Brain microvascular endothelial cell (primary cell): ENCODE measurements at places on chromosomes 3 and 15.

DNA sequence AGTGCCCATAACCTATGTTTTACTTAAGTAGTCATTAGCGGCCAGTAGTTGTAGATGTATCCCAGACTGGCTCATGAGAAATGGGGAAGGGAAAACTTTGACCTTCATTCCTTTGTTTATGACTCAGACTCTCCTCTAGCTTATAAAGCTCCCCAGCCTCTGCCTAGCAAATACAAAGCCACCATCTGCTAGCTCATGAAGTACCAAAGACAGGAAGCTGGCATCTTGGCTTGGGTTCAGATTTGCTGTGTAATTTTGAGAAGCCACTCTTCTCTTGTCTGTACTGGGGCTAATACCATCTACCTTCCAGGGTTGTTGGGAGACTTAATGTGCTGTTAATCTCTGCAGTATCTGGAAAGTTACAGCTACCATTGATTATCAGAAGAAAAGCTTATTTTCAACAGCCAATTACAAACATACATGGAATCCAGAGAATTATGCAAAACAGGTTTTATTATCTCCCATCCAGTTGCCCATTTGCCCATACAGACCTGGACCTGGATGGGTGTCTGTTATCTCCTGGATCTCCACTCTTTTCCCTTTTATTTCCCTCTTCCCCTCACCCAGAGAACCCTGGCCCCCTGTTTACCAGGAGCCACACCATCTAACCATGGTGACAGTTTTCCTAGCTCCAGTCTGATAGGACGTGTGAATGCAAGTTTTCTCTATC lies 153.8 kb downstream of the SEMA6D start:
- peak; percentile 72 for DNase-seq

DNA sequence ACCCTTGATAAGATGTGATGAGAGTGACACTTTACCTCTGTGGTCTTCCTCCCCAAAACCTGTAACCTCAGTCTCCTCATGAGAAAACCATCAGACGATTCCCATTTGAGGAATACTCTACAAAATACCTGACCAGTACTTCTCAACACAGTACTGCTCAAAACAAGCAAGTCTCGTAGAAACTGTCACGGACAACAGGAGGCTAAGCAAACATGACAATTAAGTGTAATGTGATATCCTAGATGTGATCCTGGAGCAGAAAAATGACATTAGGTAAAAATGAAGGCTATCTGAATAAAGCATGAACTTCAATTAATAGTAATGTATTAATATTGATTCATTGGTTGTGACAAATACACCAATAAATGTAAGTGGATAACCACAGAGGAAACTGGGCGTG lies 113.6 kb downstream of the CACNA2D3 start:
- DNase-seq: no peak

- no peak for DNase-seq
Observed at GRCh38 chr3:62940771-62941563, 65.8 kb upstream of the CADPS start.

DNA sequence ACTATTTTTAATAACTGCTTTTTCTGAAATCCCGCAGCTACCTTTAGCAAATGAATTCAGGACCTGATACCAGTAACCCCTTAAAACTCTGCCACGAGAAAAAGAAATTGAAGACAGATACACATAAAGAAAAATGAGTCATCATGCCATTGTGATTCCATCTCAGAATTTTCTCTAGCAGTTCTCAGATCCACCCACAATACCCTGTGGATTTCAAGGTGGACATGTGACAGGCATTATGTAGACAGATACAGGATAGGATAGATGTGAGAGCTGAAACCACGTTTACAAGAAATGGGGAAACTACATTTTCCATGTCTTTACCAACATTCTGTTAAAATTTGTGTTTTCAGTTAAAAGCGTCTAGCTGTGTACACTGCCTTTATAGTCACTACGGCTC lies 291.9 kb upstream of the NR2F2 start:
- no peak for DNase-seq

DNA sequence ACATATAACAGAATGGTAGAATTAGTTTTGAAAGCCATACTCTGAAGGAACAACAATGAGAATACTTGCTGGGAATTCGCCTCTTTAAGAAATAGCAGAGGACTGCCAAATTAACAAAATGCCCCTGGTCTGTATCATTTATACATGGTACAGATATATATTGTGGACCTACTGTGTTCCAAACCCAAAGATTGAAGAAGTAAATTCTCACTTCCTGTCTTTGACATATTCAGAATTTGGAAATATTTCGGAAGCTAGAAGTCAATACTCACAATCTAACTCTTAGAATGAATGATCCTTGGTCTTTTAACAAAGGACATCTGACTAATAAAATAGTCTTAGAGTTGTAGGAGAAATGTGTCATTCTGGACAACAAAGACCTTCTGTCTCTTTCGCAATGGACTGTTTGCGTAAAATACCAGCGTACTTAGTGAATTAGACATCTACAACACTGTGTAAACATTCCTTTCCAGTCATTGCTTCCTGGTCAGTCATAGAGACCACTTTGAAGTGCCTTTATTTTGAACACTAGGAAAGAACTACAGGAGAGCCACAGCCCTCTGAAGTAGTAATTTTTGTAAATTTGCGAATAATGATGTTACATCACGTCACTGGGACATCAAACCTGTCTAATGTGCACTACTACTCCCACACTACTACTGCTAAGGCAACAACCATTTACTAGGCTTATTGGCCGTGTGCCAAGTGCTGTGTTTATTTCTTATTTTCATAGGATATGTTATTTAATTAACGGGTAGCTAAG lies 68.0 kb downstream of the CHL1 start:
- DNase-seq: no peak

- DNase-seq: no peak
Observed at GRCh38 chr15:70227147-70227546, 129.4 kb upstream of the TLE3 start.

DNA sequence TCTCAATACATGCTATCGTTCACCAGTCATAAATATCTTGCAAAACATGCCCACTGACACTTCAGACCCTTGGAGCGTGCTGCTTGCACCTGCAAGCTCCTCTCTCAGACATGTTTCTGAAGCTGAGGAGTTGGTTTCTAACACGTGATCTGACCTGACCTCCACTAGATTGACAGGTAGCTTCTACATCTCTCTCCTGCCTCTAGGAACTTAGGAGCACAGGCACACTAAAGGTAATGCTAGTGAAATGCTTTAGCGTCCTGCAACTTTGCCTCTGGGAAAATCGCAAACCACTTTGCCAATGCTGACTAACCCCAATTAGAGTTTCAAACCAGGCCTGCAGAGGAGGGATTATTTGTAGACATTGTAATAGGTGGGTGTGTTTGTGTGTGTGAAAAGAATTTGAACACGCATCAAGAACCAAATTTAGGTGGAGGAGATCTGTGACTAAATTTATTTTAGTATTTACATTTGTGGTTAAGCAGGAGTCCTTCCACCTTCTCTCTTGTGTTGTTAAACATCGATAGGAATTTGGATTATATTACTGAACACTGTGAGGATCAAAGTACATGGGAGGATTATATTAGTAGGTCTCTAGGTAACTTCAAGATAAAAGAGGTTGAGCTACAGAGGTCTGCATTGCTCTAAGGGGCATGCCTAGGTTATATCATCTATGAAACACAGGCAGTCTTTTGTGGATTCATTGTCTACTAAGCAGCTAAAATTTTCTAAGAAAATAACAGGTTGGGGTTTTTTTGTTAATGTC lies 86.7 kb upstream of the ZBED2 start:
- no peak for DNase-seq

- no peak for DNase-seq
Observed at GRCh38 chr3:40240921-40241320, 68.6 kb upstream of the EIF1B start.

DNA sequence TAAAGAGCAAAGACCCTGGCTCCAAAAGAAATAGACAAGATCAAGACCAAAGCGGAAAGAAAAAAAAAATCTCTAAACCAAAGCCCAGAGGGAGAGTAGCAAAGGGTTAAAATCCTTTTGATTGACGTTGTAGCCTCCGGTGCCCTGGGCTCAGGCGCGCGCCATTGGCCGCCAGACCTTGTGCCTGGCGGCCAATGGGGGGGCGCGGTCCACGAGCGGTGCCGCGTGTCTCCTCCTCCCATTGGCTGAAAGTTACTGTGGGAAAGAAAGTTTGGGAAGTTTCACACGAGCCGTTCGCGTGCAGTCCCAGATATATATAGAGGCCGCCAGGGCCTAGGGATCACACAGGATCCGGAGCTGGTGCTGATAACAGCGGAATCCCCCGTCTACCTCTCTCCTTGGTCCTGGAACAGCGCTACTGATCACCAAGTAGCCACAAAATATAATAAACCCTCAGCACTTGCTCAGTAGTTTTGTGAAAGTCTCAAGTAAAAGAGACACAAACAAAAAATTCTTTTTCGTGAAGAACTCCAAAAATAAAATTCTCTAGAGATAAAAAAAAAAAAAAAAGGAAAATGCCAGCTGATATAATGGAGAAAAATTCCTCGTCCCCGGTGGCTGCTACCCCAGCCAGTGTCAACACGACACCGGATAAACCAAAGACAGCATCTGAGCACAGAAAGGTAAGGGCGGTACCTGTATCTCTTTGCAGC lies at the start of gene HES1:
Gene HES1, plus strand, starts transcription at position 343 of the 713 bp plus-strand sequence. Its CDS starts 233 bp downstream, at position 576.
- peak; percentile 98 for DNase-seq

DNA sequence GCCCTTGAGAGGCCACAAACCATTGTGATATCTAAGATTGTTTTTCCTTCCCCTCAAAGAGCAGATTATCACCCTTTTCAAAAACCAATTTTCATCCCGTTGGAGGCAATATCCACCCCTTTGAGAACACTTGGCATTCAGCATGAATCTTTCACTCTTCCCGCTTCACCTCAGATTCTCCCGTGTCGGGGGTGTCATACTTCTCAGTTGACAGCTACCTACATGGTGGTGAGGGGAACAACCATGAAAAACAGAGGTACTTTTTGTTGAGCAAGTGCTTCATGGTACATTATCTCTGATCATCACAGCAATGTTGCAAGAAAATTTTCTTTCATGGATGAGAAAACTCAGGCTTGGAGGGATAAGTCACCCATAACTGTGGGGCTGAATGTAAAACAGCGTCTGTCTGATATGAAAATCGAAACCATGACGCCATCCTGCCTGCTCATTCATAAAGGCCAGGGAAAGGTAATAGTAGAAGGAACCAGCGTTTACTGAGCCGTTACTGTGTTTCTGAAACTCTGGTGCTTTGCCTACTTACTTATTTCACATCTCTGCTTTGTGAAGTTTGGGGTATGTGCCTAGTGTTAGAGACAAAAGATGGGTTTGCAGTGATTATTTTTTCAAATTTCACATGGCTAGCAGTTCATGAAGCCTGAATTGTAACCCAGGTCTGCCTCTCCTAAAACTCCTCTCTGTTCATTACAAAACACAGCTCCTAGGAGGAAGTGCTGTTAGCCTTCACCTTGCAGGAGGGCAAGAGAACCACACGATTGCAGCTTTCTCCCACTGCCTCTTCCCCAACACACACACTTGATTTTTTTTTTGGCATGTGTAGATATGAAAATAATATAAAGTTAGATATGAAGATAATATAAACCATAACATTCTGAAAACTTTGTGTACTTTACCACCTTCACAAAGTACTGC lies 35.4 kb downstream of the SV2B start:
- DNase-seq: no peak

- DNase-seq: no peak
Observed at GRCh38 chr3:196541684-196542445, 26.5 kb downstream of the WDR53 start.
